ENCODE measurements at places on chromosomes 4 and X.

GRCh38 chr4:183356931-183357675, 34.9 kb upstream of the CLDN24 start:
- DNase-seq, result no peak

- DNase-seq, result no peak
Observed at GRCh38 chr4:94758700-94759399, 1.1 kb downstream of the BMPR1B start.

GRCh38 chr4:166670341-166670740, 564.0 kb downstream of the SPOCK3 start:
- DNase-seq, result no peak

GRCh38 chr4:146381263-146381872, 140.4 kb downstream of the SLC10A7 start:
- DNase-seq, result no peak

DNA sequence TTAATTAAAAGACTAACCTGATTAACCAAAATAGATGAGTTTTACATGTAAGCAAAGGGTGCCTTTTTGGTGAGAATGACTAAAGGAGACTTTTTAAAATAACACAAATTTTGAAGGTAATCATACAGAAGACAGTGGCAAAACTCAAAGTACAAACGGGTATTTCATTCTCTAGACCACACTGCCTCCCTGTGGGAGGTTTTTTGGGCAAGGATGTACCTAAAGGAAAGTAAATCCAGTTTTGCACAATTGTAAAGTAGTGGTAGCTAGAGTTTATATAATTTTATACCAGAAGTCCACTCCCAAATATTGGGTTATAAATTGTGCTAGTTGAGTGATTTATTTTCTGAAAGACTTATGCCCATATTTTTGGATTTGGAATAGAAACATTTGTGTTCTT, 201.0 kb downstream of the PAPSS1 start:
- no peak for DNase-seq

DNA sequence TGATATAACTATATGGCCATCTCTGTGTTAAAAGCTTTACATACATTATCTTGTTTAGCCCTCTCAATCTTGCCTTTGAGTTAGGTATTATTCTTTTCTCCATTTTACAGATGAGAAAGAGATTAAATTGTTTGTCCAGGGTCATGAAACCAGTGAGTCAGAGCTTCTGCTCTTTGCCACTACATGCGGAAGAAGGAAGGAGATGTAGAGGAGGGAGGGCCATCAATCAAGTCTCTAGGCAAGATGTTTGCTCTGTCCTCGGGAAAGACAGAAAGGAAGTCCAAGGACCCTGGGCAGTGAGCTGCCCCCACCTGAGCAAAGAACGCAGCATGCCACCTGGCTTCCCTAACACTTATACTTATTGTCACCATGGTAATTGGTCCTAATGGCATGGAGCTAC, 133.7 kb upstream of the IL1RAPL2 start:
- no peak for DNase-seq

DNA sequence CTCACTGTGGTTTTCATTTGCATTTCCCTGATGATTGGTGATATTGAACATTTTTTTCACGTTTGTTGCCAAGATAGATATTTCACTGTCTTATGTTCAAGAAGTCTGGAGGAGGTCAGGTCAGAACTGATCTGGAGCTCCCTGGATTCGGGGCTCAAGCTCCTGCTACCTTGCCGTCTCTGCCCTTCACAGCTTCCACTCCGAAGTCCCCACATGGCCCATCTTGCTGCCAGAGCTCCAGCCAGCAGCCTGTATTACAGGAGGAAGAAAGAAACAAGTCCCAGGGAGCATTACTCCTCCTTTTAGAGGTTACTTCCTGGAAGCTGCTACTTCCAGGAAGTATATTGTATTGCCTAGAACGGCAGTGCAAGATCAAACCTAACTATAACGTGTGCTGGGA, 17.9 kb upstream of the CDKN2AIP start:
- DNase-seq, result no peak

GRCh38 chrX:56969559-56969958, 25.8 kb downstream of the SPIN3 start:
- DNase-seq, result no peak

DNA sequence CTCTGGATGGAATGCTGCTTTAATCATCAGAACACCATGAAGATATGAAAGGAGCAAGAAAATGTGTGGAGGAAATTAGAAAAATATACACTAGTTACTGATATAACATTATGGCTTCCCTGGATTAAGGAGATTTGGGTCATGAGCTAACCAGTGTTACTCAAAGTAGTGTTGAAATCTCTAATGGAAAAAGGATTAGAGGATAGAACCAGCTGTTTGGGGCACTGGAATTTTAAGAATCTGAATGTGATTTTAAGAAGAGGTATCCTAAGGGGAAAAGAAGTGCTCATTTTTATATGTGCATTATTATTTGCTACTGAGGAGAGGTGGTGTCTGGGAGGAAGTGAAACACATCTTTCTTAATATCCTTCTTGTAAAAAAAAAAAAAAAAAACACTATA, 164.1 kb upstream of the PPARGC1A start:
- DNase-seq, result no peak

DNA sequence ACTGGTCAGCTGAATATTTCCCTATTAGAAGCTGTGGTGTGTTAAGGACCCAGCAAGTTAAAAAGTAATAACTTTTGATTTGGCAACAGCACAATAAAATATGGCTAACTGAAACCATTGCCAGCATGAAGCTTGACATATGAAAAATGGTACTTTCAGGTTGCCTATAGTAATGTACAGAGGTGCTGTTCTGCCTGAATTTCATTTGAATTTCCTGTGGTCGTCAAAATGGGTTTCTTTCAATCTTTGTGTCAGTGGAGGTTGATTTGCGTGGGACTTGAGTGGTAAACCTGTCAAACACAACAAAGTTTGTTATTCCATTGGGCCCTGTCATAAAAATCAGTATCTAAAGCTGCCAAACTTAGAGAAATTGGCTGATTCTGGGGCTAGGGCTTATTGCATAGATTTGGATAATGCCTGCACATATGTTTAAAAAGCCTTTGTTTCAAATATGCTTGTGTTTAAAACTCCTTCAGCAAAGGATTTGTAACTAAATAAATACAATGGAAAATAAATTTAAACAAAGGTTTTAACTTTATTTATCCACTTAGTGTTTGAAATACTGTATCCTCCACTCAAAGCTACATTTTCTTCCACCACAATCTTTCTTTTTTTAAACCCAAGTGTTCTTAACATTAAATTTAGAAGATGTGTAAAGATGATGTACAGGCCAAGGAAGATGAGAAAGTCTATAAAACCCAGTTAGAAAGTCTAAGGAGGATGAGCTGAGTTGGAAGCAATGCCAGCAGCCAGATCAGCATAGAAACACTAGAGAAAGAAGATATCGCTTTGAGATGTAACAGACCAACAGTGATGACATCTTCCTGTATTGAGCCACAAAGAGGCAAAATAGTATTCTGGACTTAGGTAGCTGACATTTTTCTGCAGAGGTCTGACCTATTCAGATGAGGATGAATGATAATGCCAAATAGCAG, 134.8 kb upstream of the GIMD1 start:
- no peak for DNase-seq

- DNase-seq, result no peak
Observed at GRCh38 chr4:2423066-2423465, 4.3 kb downstream of the CFAP99 start.

- DNase-seq, result no peak
Observed at GRCh38 chr4:47075262-47075661, 43.9 kb downstream of the GABRB1 start.

DNA sequence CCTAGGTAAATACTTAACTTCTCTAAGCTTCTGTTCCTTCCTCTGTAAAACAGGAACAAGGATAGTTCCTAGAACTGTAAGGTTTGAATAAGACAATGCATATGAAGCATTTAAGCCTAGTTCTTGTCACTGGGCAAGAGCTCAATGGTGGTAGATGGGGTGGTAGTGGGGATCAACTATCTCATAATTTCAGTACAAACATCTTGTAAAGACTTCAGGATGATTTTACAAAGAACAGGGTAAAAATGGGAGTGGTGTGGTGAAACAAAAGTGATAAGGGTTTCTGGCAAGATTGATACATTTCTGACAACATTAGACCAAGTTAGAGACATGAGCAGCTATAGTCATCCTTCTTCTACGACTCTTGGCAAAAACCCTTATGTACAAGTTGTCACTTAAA, 137.8 kb downstream of the SCFD2 start:
- no peak for DNase-seq

DNA sequence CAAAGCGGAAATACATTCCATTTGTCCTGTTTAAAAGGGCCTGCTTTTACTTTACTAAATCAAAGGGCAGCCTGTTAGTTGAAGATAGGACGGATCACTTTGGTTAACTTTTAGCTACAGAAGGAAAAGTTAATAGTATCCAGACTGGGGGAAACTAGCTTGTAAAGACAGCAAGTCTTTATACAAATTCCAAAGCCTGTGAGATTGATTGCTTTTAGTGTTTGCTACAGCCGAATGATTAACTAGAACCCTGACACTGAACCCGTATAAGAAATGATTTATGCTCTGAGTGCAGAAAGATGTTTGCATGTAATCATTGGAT, 93.4 kb downstream of the FRAS1 start:
- no peak for DNase-seq

DNA sequence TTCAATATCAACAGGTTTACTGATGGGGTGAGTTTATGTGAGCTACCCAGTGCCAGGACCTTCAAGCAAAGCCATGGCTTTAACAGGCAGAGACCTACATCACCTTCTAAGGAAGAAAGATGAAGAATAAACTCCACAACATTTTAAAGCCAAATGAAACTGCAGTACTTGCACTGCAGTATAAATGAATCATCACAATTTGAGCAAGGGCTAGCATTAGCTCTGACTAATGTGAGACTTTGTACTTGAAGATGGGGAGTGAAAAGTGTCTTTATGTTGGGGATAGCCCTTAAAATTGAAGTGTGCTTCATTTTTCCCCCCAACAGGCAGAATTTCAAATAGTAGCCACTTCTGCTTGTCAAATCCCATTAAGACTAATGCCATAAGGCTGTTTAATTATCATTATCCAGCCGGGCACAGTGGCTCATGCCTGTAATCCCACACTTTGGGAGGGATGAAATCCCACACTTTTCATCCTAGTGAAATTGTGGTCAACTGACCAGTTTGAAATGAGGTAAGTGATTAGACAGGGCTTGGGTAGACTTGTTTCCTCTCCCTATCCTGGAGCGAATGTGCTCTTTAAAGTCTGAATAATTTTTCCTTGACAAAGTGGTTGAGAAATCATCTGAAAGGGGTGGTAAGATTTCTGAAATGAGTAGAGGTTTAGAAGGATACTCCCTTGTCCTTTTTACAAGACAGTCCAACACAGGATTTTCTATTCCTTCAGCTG, 27.2 kb upstream of the GPR34 start:
- DNase-seq, result no peak

- no peak for DNase-seq
Observed at GRCh38 chrX:2559124-2559523, 58.3 kb upstream of the DHRSX start.

DNA sequence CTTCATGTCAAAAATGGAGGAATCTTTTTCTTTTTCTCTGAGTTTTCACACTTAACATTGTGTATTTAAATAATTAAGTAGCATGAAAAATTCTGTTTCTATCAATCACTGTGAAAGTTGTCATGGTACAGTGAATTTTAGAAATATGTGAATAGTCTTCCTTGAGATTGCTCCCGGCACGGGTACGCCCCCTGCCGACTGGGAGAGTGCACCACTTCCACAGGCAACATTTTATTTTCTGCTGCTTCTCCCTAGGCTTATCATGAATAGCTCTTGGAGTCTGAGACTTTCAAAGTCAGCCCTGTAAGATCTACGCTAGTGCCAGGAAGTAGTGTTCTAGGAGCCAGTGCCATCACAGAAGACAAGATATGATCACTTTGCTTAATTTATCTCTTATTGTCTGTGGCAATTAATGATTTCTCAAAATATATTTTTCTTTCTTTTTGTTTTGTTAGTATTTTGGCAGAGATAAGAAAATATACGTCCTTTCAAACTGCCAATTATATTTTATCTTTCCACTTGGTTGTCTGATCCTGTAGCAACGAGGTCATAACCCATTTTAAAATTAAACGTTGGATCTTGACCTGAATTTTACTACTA, 763.8 kb upstream of the AADAT start:
- no peak for DNase-seq

GRCh38 chr4:118337954-118338353, 14.8 kb downstream of the PRSS12 start:
- no peak for DNase-seq

- DNase-seq, result no peak
Observed at GRCh38 chr4:86968547-86968946, 33.7 kb downstream of the AFF1 start.

DNA sequence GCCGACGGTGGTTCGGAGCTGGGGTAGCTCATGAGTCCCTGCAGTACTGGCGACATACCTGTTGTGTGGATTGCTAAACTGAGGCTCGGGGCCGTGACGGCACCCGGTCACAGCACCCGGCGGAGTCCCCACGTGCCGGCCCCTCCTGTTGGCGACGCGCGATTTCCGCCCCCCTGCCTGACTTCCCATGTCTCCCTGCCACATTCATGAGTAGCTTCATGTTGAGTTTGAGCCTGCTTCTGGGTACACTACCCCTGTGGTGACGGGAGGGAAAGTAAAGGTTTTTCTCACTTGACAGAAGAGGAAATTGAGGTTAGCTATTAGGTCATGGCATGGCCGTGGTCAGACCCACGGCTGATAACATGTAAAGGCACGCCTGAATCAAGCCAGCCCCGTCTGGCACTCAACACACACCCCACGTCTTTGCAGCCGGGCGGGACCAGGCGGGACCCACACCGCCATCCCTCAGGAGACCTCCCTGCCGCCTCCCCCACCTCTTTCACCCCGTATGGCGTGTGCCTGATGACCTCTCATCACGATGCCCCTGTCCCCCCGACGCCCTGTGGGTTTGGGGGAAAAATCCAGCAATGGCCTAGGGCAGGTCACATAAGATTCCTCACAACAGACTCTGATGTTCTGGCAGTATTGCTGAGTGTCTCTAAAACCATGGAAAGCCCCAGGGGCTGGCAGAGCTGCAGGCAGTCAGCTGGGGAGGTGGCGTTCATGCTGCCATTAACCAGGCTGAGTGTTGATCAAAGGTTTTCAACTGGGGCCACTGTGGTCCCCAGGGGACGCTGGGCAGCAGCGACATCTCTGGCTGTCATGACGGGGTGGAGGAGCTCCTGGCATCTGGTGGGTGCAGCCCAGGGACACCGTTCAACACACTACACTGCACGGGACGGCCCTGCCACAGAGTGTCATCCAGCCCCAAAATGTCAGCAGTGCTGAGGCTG, 29.2 kb downstream of the P2RY8 start:
- peak; percentile 21 for DNase-seq

DNA sequence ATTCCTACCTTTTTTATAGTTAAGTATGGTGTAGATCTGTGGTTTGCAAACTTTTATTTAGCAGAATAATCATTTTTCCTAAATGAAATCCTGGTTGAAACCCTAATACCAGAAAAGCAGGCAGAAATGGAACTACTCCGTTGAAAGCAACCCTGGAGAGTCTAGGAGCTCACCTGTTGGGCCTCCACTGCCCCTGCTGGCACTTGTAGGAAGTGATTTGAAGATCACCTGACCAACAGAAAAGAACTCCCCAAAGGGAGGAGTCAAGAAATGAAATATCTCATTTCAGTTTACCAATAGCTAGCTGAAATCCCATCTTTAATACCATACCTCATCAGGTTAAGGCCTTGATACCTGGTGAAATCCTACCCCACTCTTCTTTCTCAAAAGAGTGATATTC, 277.1 kb downstream of the KLHL13 start:
- no peak for DNase-seq

- no peak for DNase-seq
Observed at GRCh38 chr4:16192631-16193518, 33.4 kb downstream of the TAPT1 start.

Data from activated CD8-positive, alpha-beta memory T cell treated with anti-CD3 and anti-CD28 coated beads for 1 hour (primary cell).